NCI-H1417 (cell line): ENCODE measurements at places on chromosomes 2 and 18.

- DNase-seq = no peak
Observed at GRCh38 chr18:49994410-49994809, 181.1 kb upstream of the ACAA2 start.

GRCh38 chr2:16978301-16978700 lies 312.7 kb upstream of the CYRIA start:
- no peak for DNase-seq

GRCh38 chr18:49447810-49448745 lies 12.4 kb downstream of the DYM start:
- no peak for DNase-seq

DNA sequence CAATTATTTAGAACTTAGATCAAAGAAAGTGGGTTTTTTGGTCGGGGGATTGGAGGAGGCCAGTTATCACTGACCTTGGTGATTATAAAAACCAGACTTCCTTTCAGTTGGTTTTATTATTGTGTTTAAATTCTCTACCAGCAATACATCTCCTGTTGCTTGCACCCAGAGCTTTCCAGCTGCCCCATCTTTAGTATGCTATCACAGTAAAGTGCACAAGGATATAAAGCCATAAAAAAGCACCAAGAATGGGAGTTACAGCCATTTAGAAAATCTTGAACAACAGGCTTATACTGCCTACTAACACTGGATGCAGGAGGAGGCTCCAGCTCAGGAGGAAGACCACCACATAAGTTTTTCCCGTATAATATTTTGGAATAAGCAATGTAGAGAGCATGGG lies 148.7 kb upstream of the OSR1 start:
- DNase-seq = no peak

- no peak for DNase-seq
Observed at GRCh38 chr2:47039913-47040562, 115.1 kb downstream of the STPG4 start.

GRCh38 chr18:39667905-39668304 lies 2102.3 kb upstream of the CELF4 start:
- no peak for DNase-seq

GRCh38 chr2:20403774-20404312 lies 43.0 kb upstream of the RHOB start:
- no peak for DNase-seq

- DNase-seq = no peak
Observed at GRCh38 chr2:65464604-65465003, 32.2 kb upstream of the SPRED2 start.

DNA sequence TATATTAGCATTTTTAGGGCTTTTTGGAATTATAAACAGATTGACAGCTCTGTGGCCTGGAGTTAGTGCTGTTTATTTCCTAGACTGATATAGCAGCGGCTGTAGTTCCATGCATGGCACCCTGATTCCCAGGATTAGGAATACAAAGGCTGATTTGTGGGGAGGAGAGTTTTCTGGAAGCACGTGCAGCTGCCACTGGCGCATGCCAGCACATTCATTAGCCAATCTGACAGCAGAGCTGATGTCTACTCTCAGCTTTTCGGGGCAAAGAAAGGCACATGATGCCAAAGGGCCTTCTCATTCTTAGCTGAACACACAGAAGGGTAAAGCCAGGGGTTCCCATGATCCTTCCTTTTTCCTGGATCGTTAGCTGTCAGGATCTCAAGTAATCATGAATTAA lies 45.7 kb upstream of the RAPH1 start:
- DNase-seq = no peak

- DNase-seq = peak; percentile 98
Observed at GRCh38 chr2:30217644-30218337, 13.5 kb upstream of the LBH start.

- no peak for DNase-seq
Observed at GRCh38 chr2:157839822-157840221, 36.3 kb downstream of the ACVR1 start.

DNA sequence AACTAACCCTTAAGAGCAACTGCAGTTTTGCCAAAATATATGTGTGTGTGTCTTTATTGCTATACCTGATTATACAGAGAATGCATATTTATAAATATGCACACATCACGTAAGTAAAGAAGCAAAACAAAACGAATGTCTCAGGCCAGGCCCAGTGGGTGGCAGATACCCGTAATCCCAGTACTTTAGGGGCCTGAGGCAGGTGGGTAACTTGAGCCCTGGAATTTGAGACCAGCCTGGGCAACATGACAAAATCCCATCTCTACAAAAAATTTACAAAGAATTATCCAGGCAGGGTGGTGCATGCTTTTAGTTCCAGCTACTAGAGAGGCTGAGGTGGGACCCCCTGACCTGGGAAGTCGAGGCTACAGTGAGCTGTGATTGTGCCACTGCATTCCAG lies 745.3 kb downstream of the SATB2 start:
- no peak for DNase-seq

DNA sequence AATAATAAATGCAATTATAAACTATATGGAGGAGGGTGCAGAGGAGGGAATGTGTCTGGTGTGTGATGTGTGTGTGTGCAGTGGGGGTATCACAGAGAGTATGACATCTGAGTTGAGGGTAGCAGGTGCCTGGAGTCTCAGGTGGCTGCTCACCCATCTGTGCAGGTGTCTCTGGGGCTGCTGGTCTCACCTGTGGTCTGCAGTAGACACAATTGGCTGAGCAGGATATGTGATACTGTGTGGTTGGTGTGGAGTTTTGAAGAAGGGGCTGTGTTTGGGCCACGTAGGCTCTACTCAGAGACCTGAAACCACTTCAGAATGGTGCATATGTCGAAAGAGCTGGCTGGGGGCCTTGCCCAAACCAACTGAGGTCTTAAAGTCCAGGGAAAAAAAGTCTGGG lies 17.0 kb downstream of the FABP1 start:
- DNase-seq = no peak

- no peak for DNase-seq
Observed at GRCh38 chr2:94960266-94960665, 65.2 kb upstream of the MAL start.

DNA sequence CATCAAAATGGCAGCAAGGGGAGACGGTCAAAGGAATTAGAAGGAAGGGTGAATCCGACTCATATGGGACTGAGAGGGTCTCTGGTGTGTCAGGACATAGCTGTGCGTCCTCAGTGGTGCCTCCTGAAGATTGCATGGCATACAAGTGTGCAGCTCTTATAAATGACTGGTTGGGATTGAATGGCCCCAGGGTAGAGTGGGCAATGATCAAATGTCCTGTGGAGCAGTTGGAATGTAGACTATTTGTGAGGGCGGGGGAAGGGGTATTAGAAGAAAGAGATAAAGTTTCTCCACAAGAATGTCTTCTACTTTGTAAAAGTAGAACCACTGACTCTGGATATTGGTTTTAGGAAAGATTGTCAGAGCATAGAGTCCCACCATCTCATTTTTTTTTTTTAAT lies 24.6 kb downstream of the CTLA4 start:
- no peak for DNase-seq

- DNase-seq = peak; percentile 45
Observed at GRCh38 chr2:130776550-130776949, 21.2 kb downstream of the AMER3 start.

- DNase-seq = no peak
Observed at GRCh38 chr2:62284471-62284870, 88.6 kb downstream of the B3GNT2 start.

DNA sequence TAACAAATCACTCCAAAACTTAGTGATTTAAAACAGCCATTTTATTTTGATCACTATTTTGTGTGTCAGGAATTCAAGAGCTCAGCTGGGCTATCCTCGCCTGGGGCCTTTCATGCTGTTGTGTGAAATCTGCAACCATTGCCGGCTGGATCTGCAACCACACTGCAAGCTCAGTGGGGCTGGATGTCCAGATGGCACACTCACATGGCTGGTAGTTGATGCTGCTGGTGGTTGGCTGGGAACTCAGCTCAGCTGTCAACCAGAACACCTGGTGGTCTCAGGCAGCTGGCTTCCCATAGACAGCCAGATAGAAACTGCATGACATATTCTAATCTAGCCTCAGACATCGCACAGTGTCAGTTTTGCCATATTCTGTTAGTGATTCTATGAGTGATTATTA lies 30.6 kb upstream of the AP1S3 start:
- DNase-seq = no peak

GRCh38 chr18:57846258-57846657 lies 43.1 kb upstream of the ATP8B1 start:
- DNase-seq = no peak

DNA sequence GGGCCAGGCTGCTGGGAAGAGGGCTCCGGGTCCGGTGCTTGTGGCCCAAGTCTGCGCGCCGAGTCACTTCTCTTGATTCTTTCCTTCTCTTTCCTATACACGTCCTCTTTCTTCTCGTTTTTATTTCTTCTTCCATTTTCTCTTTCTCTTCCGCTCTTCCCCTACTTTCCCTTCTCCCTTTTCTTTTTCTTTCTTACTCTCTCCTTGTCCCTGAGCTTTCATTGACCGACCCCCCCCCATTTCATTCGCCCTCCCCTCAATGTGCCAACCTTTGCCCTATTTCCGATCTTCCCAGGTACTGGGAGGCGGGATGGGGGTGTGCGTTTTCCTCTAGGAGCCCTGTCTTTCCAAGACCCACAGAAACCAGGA lies 1.8 kb downstream of the ONECUT2 start:
- no peak for DNase-seq

DNA sequence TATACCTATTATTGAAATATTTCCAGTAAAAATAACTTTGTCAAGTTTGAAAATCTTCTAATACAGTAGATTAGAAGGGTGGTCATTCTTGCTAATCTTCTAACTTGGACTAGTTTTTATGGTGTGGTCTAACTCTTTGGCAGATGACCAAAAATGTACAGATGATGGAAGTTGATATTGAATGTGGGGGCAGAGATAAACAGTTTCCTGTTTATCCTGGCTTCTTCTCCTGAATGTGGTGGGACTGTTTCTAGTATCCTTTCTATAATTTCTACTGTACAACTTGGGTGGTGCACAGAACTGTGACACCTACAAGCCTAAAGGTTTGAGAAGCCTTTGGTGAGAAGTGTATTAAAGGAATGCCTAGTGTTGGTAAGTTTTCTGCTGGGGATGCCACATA lies 178.7 kb downstream of the PDE11A start:
- DNase-seq = no peak

DNA sequence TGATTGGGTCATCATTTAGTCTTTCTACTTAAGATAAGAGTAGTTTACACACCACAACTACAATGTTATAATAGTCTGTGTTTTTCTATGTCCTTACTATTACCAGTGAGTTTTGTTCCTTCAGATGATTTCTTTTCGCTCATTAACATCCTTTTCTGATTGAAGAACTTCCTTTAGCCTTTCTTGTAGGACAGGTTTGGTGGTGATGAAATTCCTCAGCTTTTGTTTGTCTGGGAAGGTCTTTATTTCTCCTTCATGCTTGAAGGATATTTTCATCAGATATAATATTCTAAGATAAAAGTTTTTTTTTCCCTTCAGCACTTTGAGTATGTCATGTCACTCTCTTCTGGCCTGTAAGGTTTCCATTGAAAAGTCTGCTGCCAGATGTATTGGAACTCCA lies 38.0 kb upstream of the SLC16A14 start:
- DNase-seq = no peak

GRCh38 chr2:6626401-6627012 lies 239.2 kb downstream of the CMPK2 start:
- no peak for DNase-seq

DNA sequence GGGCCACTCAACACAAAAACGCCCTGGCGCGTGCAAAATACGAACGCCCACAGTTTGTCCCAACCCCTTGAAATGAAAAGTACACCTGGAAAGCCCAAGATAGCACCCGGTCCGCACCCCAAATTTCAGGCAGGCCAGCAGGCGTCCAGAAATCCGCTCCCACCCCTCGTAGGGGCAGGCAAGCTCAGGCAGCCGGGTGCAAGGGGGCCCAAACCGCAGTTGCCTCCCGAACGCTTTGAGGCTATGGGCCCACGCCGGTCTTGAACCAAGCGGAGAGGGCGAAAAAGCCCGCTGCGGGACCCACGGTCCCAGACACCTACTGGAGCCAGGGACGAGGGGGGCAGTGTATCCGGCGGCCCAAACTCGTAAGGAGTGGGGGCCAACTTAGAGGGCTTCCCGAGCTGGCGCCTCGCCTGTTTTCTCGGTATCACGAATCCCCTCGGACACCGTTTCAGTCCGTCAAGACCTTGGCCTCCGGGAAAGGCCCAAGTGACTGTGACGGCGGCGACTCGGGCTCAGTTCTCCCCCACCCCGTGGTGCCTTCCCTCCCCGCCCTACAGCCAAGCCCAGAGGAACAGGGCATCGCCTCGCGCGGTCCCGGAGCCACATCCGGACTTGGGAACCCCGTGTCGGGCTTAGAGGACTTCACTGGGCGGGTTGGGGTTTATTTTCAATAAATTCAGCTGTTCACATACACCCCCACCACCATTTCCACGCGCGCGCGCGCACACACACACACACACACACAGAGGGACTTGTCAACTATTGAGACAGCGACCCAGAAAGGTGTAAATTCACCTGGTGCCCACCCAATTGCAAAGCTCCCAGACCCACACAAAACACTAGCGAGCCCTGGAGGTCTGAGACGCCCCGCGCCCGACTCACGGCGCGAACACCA lies 6.2 kb upstream of the SATB2 start:
- no peak for DNase-seq

DNA sequence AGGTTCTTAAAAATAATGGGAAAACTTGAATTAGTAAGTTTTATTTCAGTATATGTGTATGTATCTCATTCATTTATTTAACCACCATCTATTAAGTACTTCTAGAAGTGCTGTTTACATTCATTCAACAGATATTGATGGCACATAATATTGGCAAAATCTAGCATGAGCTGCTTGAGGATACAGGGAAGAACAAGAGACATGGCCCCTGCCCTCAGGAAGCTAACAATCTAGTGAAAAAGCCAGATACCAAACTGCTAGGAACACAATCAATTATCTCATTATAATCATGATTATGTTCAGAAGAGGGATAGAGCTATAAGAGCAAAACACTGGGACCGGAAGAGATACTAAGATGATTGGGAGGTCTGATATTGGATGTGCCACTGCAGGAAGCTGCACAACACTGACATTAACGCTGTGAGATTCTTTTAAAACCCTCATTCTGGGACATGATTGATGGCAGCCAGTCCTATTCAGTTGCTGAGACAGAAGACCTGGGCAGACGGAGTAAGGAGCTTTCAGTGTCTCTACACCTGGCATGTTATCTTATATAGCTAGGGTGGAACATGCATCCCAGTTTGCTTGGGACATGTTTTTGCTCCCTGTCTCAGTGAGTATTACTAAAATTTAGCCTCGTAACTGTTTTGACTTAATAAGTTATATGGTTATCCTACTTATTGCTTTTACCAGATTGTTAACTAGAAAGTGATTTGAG lies 314.1 kb downstream of the STK39 start:
- no peak for DNase-seq
